Colonic mucosa (tissue), 4 donors: ENCODE measurements at places on chromosomes 5 and 9. TPM values are rescaled to one million over a fixed set of nuclear protein-coding genes. Genes with fewer than 3 reads are reported as not detected.

DNA sequence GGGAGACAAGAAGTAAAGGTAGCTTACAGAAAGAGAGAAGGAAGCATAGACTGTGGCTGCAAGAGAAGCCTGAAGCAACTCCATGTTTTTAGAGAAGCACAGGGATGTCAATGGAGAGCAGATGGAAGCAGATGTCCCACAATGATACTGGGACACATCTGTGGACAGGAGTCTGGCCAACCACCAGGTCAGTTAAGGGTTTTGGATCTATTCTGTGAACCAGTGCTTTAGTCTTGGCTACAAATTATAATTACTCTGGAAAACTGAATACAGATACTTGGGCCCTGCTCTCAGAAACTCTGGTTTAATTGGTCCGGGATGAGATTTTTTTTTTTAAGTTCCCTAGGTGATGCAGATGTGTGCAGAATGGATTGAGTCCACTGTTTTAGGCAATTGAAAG lies 592.8 kb downstream of the CSNK1G3 start:
- DNase-seq = no peak

Gene GHR
- 6.8 TPM for total RNA-seq

DNA sequence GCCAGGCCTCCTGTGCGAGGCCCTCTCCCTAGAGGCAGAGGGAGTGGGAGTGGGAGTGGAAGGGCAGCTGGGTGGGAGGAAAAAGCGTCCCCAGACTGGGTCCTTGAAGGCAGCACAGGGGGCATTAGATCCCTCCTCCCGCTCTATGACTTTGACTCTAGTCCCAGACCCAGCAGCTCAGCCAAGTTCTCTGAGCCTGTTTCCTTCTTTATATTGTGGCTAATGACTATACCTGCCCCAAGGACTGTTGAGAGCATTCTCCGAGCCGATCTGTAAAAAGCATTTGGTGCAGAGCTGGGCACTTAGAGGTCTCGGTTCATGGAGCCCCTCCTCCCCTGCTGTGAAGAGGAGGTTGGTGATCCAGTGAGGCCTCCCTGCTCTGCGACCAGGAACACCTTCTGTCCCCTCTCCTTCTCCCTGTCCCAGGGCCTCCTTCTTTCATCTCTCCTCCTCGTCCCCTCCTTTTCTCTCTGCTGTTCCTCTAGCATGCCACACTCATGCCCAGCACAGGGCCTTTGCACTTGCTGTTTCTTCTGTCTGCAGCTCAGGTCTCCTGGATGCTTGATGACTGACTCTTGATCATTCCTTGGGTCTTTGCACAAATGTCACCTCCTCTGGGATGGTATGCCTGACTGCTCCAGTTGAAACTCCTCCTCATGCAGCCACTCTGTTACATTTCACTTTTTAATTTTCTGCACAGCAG lies 23.4 kb upstream of the PSD2 start:
- DNase-seq = no peak

DNA sequence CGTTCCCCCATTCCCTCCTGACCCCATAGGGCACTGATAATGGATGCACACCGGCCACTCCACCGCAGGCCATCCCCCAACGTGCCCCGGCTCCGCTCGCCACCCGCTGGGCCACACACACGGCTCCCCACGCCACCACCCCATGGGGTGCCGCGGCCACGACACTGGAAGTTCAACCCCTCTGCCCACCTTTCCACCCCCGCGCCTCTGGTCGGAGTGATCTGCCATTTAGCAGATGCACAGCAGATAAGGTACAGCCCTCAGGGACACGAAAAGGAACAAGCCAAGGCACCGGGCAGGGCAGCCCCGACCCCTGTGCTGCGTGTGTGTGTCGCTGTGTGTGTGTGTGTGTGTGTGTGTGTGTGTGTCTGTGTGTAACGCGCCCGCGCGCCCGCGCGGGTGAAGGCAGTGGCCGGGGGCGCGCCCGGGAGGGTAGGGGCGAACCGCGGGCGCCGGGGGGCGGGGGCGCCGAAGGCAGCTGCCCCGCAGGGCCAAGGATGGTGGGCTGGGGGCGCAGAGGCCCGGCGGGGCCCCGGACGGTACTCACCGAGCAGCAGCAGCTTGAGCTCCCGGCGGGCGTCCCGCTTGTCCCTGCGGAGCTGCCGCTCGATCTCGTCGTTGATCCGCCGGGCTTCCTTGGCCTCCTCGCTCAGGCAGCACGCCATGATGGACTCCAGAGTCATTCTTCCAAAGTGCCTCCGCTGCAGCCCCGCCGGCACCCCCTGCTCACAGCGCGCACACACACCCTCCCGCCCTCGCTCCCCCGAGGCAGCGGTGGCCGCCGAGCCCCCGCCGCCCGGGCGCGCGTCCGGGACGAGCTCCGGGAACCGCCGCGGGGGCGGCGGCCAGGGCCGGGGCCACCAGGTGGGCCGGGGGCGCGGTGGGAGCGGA lies 813 bp downstream of the GNAQ start:
- peak; percentile 73 for DNase-seq

Gene PARP8
- 6.7 TPM for total RNA-seq

GRCh38 chr5:57338068-57338867 lies 144.3 kb downstream of the ACTBL2 start:
- peak; percentile 40 for DNase-seq

DNA sequence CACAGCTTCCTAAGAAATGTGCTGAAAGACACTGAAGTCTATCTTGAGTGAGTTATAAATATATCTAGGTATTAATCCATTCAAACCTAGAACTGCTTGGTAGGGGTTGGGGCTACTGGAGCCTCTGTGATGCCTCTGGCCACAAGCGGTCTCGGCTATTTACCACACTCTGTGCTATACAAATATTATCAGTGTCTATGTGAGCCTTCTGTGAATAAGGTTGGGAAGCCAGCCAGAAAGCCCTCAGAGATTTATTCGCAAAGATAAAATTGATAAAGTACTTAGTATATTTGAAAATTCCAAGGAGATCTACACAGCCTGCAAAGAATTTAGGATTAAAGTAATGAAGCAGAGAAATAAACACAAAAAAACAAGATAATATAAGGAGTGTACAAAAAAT lies 41.4 kb downstream of the LIFR start:
- no peak for DNase-seq

- no peak for DNase-seq
These were observed 334.0 kb upstream of the NUDT12 start for GRCh38 chr5:103896593-103896992.

DNA sequence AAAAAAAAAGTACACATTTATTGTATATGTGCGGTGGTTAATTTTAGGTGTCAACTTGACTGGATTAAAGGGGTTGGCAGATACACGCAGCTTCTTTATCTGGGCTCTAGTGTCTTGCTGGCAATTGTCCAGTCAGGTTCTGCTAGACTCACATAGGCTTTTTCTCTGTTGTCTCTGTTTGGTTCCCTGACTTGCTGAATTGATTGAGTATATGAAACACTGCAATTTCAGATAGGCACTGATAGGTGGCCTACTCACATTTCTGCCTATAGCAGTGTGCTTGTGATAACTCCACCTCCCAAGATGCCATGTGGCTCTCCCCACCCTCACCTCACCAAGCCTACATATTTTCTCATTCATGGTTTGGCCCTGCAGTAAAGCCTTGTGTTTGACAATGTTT lies 52.5 kb downstream of the AOPEP start:
- DNase-seq = no peak

- DNase-seq = no peak
These were observed 86.9 kb downstream of the AOPEP start for GRCh38 chr9:94813379-94813778.

- DNase-seq = peak; percentile 83
These were observed 103.6 kb upstream of the CHD1 start for GRCh38 chr5:99032234-99033013.

Gene INSL4
- not detected for total RNA-seq

Gene ARHGEF39
- total RNA-seq = 34.0 TPM

- DNase-seq = no peak
These were observed 75.8 kb upstream of the SARDH start for GRCh38 chr9:133813749-133814585.

DNA sequence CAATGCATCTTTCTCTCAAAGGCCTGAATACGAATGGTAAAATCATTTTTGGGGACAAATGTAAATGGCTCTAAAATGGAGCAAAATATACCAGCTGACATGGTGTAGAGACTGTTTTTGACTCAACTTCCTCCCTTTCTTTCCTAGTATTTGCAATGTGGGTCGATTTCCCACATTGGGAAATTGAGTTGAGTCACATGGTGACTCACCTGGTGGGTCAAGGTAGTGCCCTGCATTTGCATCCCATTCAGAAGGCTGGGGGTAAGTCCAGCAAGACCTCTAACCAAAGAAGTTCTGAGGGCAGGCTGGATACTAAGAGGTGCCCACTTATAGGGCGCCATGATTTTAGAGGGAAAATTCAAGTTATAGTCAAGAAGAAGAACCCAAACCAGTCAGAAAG lies 179.6 kb upstream of the MPDZ start:
- no peak for DNase-seq

GRCh38 chr5:59142927-59143326 lies 560.1 kb downstream of the RAB3C start:
- DNase-seq = no peak

DNA sequence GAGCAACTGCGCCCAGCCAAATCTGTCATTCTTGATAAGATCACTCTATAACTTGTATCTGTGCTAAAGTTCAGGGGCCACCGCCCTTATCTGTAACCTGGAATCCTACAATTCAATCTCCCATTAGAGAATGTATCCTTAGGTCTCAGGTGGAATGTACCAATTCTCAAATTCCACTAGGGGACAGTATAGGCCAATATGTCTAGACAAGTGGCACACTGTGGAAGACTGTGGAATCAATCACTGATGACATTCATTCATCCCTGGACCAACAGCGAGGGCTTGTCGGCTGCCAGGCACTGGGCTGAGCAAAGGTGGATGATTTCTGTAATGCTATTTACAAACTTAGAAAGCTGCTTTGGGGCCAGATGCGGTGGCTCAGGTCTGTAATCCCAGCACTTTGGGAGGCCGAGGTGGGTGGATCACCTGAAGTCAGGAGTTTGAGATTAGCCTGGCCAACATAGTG lies 28.7 kb upstream of the MEGF9 start:
- DNase-seq = no peak

Gene PLEKHG4B
- 0.17 TPM for total RNA-seq

GRCh38 chr5:14216372-14216771 lies 73.2 kb downstream of the TRIO start:
- DNase-seq = no peak

DNA sequence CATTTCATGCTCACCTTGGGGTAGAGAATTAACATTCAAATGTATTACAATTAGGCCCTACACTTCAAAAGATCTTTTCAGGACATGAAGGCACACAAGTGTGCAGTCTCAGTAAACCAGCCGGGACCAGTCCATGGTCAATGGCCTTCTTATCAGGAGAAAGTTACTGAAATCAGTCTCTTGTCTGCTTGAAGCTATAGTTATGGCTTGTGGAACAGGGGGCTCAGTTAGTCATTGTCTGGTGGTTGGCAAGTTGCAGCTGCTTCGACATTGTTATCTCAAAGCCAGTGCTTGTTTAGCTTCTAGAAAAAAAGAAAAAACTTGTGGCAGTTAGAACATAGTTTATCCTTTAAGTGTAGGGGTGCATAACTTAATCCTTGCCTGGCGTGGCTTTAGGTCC lies 213.1 kb upstream of the ACO1 start:
- no peak for DNase-seq

- DNase-seq = peak; percentile 91
These were observed 50.1 kb upstream of the SMAD5 start for GRCh38 chr5:136082390-136083193.

DNA sequence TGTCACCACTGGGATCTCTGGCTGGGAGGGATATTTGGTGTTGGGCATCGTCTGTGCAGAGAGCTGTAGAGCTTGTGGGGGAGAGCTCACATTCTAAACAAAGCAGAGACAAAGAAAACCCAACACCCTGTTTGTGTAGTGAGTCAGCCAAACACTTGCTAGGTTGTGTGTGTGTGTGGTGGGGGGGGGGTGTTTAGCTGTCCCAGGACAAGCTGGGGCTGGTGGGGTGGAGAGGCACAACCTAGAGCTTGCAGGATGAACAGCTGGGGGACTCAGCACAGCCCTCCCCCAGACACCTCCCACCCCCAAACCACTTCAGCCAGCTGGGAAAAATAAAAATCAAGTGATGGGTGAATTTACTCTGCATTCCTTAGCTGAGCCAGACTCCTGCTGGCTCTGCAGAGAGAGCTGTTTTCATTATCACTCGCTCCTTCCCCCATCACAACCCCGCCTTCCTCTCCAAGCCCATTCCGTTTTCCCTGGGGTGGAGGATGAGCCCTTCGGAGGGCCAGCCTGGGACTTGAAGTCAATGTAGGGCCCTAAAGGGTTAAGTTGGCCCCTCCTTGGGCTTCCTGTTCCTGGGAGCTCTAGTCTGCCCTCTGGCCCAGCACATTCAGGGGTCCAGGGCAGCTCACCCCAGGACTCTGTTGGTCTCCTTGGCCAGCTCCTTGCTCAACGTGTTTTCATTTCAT lies 2.6 kb downstream of the OLFML2A start:
- DNase-seq = no peak

Gene SHC3
- total RNA-seq = 0.58 TPM

DNA sequence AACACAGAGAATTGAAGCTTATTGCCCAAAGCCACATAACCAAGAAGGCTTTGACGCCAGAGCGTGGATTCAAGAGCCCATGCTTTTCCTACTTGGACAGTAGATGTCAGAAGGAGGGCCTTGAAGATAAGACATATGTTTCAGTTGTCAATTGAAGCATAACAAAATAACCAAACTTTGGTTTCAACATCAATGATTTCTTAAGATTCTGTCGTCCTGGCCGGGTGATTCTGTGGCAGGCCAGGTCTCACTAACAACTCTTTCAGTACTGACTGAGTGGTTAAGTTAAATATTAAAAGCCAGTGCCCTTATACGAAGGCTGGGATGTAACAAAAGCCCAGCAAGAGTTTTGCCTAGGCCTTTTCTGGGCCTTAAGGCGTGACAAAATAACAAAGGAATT lies 94.0 kb downstream of the RCL1 start:
- DNase-seq = no peak

- peak; percentile 99 for DNase-seq
These were observed 8.8 kb upstream of the TRAF1 start for GRCh38 chr9:120935383-120935857.

GRCh38 chr5:93585041-93585766 lies 2.2 kb downstream of the NR2F1 start:
- DNase-seq = no peak

Gene FST
- 3.2 TPM for total RNA-seq

GRCh38 chr9:135804581-135805421 lies 102.5 kb downstream of the CAMSAP1 start:
- no peak for DNase-seq

Gene WDR38
- total RNA-seq = not detected

DNA sequence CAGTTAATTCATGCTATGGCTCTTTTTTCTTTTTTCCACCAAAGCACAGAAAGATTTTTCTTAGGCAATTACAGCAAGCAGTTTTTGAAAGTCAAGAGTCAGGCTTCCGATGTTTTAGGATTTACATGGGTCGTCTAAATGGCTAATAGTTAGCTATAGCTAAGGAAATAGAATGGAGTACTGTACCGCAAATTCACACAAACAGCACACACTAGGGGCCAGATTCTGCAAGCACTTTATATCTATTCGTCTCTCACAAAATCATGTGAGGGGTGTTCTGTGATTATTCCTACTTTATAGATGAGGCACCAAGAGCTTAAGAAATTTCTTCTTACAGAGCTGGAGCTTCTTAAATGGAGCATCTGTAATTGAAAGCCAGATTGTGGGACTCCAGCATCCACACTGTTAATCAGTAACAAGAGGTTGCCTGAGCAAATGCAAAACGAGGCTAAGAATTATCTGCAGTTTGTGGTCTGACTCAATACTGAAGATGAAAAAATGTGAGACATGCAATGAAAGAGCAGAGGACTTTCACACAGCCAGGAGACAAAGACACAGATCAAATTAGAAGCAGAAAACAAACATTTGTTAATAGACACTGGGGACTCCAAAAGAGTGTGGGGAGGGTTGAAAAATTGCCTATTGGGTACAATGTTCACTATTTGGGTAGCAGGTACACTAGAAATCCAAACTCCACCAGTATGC lies 62.7 kb upstream of the CTXN3 start:
- no peak for DNase-seq
